ENCODE measurements at places on chromosomes 4 and X.

GRCh38 chr4:146857298-146857697 lies 88.4 kb downstream of the TTC29 start:
- no peak for DNase-seq

GRCh38 chrX:50088645-50089044 lies 112.2 kb downstream of the AKAP4 start:
- DNase-seq = no peak

DNA sequence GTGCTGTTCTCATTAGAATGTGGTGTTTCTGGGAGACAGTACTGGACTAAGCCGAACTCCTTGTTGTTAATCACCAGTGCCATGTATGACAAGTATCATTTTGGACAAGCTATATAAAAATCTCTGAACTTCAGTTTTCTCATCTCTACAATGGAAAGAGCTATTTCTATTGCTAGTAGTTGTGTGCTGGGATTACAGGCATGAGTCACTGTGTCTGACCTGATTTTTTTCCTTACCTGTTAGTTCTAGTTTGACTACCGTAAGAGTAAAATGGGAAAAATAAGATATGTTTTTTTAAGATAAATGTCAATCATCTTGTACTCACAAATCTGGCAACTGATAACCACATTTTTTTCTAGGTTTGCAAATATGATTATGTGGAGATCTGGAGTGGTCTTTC lies 192.3 kb downstream of the TLL1 start:
- no peak for DNase-seq

GRCh38 chr4:8731364-8731763 lies 138.8 kb downstream of the CPZ start:
- no peak for DNase-seq

GRCh38 chrX:115493015-115493414 lies 68.0 kb upstream of the PLS3 start:
- no peak for DNase-seq

- no peak for DNase-seq
Observed at GRCh38 chrX:56788229-56788628, 59.2 kb downstream of the NBDY start.

DNA sequence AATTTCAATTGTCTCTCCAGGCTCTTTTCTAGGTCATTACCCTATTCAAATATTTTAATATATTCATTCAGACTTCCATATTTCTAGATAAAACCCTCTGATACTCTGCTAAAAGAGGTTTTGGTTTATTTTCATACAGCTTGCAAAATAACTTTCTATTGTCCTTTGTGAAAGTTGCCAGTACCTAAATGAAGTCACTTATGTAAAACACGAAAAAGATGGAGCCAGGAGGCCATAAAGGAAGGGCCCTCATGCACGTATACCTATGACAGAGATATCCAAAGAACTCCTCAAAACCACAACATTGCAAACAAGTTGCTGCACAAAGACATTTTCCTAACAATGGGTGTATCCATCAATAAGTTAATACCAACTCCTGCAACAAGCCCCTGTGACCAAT lies 25.7 kb upstream of the ELOVL6 start:
- no peak for DNase-seq

GRCh38 chr4:89737888-89738287 lies 99.1 kb downstream of the SNCA start:
- DNase-seq = no peak

All from activated CD4-positive, alpha-beta T cell treated with anti-CD3 and anti-CD28 coated beads, Interleukin-2, amount 10 ng/mL, durations not matched to agents 24 days and 14 days (primary cell).